ENCODE measurements at places on chromosomes 2 and 18.
A peak's percentile ranks its signal among the peaks of the same experiment; 100 is the strongest.

- no peak overlapping the region for H3K4me3 ChIP-seq
- H3K27ac ChIP-seq = no peak overlapping the region
- peaks cover 50% of the 10 kb centered on the region for H3K4me1 ChIP-seq
- peaks cover 45% of the 10 kb centered on the region for H3K27me3 ChIP-seq
- H3K36me3 ChIP-seq = peaks cover 4% of the 10 kb centered on the region
Observed at GRCh38 chr2:222751238-222751637, 79.8 kb downstream of the MOGAT1 start.

DNA sequence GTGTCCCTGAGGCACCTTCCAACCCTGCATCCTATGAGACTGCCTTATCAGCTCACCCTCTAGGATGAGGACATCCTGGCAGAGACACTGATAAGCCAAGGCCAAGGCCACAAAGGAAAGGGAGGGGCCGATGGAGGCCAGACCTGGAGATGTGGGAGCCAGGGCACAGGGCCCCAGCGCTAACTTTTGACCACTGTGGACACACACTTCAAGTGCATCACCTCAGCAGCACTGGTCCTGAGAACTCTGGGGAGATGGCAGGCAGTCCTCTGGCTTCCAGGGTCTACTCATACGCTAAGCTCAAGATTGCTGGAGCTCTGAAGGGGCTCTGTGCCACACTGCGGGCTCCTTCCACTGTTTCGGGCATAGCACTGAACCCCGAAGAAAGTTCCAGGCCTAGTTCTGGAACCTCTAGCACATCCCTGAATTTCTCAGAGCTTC is 100.2 kb upstream of the ID2 start:
- DNase-seq = no peak
- H3K4me3 ChIP-seq = no peak overlapping the region
- H3K4me1 ChIP-seq = peaks cover 33% of the 10 kb centered on the region
- H3K36me3 ChIP-seq = no peaks in the 10 kb centered on the region
- H3K27ac ChIP-seq = no peak overlapping the region
- H3K27me3 ChIP-seq = peaks cover 9% of the 10 kb centered on the region

- no peaks in the 10 kb centered on the region for H3K4me1 ChIP-seq
- H3K36me3 ChIP-seq = no peaks in the 10 kb centered on the region
- H3K4me3 ChIP-seq = no peak overlapping the region
- H3K27me3 ChIP-seq = peaks cover 2% of the 10 kb centered on the region
Observed at GRCh38 chr18:42281124-42281523, 326.1 kb downstream of the PIK3C3 start.

DNA sequence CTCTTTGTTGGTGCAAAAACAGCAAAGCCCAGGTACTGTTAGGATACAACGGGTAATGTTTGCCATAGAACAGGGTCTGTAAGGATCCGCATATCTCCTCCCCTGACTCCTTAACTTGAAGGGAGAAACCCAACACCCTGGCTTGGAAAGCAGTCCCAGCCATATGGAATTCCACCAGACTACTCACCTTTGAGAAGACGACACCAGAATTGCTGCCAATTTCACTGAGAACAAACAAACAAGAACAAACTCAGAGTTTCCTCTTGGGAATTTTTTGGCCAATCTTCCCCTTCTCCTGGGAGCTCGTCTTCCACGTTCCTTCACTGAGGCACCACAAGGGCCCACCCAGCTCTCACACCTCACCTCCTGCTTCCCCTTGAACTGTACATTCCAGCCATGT is 29.2 kb downstream of the CAPN14 start:
- no peak overlapping the region for H3K4me3 ChIP-seq
- H3K36me3 ChIP-seq = no peaks in the 10 kb centered on the region
- no peaks in the 10 kb centered on the region for H3K4me1 ChIP-seq
- peaks cover 15% of the 10 kb centered on the region for H3K27me3 ChIP-seq

DNA sequence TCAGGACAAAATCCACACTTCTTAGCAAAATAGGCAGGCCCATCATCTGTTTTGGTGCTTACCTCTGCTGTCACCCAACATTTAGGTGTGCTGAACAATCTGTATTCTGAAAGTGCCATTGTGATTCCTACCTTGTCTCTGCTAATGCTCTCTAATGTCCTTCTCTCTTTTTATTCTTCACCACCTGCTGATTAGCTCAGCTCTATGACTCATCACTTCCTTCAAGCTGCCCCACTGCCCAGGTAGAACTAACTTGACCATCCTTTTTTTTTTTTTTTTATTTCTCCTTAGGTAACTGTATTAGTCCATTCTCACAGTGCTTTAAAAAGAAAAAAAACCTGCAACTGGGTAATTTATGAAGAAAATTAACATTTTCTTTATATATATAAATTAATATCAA is 478.7 kb upstream of the POU3F3 start:
- H3K4me3 ChIP-seq = no peak overlapping the region
- H3K36me3 ChIP-seq = no peaks in the 10 kb centered on the region
- no peaks in the 10 kb centered on the region for H3K27me3 ChIP-seq
- H3K27ac ChIP-seq = no peak overlapping the region
- no peaks in the 10 kb centered on the region for H3K4me1 ChIP-seq

DNA sequence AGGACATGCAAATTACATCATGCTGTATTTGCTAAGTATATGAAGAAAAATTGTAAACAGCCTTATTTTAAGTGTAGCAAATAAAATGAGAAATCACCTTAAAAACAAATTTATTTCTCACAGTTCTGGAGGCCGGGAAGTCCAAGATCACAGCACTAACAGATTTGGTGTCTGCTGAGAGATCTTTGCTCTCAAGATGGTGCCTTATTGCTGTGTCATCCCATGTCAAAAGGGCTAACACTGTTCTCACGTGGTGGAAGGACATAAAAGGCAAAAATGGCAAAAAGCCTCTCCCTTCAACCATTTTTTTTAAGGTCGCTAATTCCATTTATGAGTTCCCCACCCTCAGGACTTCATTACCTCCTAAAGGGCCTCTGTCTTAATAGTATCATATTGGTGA is 12.1 kb downstream of the XRCC5 start:
- no peak overlapping the region for H3K4me3 ChIP-seq
- DNase-seq = no peak
- peaks cover 80% of the 10 kb centered on the region for H3K36me3 ChIP-seq
- H3K27me3 ChIP-seq = no peaks in the 10 kb centered on the region
- H3K27ac ChIP-seq = peak overlapping the region; percentile 93
- peaks cover 75% of the 10 kb centered on the region for H3K4me1 ChIP-seq

DNA sequence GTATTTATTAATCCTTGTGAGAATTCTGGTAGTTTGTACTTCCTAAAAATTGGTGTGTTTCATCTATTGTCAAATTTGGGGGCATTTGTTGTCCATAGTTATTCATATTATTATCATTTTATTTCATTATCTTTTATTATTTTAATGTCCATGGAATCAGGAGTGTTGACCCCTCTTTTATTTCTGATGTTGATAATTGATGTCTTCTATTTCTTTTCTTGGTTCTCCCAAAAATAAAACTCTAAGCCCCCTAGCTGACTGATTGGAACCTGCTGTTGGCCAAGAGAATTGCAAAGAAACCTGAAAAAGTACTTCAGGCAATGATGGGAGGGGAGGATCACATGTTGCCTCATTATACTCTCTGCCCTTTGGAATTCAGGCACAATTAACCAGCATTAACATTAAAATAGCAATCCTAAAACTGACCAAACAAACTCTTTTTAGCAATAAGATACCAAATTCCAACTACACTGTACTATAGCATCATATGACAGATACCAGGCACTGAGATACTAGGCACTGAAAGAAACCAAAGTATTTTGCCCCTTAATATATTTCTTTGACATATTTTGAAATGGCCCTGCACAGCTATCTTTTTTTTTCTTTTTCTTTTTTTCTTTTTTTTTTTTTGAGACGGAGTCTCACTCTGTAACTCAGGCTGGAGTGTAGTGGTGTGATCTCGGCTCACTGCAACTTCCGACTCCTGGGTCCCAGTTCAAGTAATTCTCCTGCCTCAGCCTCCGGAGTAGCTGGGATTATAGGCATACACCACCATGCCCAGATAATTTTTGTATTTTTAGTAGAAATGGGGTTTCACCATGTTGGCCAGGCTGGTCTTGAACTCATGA is 1097.2 kb upstream of the CNTNAP5 start:
- no peaks in the 10 kb centered on the region for H3K36me3 ChIP-seq
- no peaks in the 10 kb centered on the region for H3K4me1 ChIP-seq
- H3K4me3 ChIP-seq = no peak overlapping the region
- H3K27me3 ChIP-seq = no peaks in the 10 kb centered on the region
- no peak overlapping the region for H3K27ac ChIP-seq
- DNase-seq = no peak

DNA sequence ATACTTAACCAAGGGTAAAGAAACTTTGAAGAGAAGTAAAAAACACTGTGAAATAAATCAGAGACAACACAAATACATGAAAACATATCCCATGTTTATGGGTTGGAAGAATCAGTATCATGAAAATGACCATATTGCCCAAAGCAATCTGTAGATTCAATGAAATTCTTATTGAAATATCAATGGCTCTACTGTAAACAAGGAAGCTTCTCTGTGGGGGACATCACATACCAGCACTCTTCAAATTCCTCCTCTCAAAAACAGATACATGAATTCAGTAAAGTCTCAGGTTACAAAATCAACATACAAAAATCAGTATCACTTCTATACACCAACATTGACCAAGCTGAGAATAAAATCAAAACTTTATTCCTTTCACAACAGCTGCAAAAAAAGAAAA is 63.5 kb upstream of the CNTNAP5 start:
- H3K27me3 ChIP-seq = no peaks in the 10 kb centered on the region
- DNase-seq = no peak
- no peak overlapping the region for H3K4me3 ChIP-seq
- H3K4me1 ChIP-seq = no peaks in the 10 kb centered on the region
- H3K27ac ChIP-seq = no peak overlapping the region

- H3K27me3 ChIP-seq = peaks cover 29% of the 10 kb centered on the region
- H3K36me3 ChIP-seq = no peaks in the 10 kb centered on the region
- DNase-seq = no peak
- H3K27ac ChIP-seq = no peak overlapping the region
Observed at GRCh38 chr2:177745531-177745930, 327.0 kb downstream of the PDE11A start.

Data from activated CD8-positive, alpha-beta memory T cell treated with anti-CD3 and anti-CD28 coated beads, Interleukin-2, amount 10 ng/mL, durations not matched to agents 7 days and 5 days (primary cell).